ENCODE measurements at places on chromosomes 7 and 10. TPM values are rescaled to one million over a fixed set of nuclear protein-coding genes. Genes with fewer than 3 reads are reported as not detected.

Gene AKR1C4
- total RNA-seq = not detected

DNA sequence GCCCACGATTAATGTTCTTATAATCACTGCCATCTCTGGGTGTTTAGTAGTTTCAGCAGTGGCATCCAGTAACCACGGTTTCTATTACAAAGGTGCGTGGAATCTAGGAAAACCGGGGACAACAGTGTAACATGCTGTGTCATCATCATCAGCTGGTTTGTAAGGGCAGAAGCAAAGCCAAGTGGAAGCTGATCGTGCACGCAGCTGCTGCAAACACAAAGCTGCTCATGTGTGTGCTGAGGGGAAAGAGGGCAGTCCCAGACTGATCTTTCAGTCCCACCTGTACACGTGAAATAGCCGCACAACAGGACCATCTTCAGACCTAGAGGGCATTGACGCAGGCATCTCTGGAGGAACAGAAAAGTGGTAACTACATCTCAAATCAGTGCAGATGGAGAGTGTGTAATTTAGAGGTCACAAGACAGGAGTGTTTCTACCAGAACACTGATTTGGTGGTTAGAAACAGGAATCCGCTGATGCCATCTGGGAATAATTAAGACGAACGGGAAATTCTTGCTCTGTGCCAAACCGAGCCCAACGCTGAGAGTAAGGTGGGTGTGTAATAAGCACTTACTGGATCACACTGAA, 13.4 kb downstream of the ANKRD16 start:
- no peaks in the 10 kb centered on the region for H3K27me3 ChIP-seq

- H3K36me3 ChIP-seq = peaks cover 8% of the 10 kb centered on the region
- DNase-seq = peak; percentile 15
- no peaks in the 10 kb centered on the region for H3K4me1 ChIP-seq
- H3K27me3 ChIP-seq = no peaks in the 10 kb centered on the region
- no peak overlapping the region for H3K27ac ChIP-seq
These were observed 55.6 kb upstream of the CAMK2B start for GRCh38 chr7:44380831-44381493.

- peaks cover 15% of the 10 kb centered on the region for H3K4me1 ChIP-seq
- H3K36me3 ChIP-seq = peaks cover 37% of the 10 kb centered on the region
- no peak for DNase-seq
These were observed 34.3 kb upstream of the PHF14 start for GRCh38 chr7:10939237-10939910.

DNA sequence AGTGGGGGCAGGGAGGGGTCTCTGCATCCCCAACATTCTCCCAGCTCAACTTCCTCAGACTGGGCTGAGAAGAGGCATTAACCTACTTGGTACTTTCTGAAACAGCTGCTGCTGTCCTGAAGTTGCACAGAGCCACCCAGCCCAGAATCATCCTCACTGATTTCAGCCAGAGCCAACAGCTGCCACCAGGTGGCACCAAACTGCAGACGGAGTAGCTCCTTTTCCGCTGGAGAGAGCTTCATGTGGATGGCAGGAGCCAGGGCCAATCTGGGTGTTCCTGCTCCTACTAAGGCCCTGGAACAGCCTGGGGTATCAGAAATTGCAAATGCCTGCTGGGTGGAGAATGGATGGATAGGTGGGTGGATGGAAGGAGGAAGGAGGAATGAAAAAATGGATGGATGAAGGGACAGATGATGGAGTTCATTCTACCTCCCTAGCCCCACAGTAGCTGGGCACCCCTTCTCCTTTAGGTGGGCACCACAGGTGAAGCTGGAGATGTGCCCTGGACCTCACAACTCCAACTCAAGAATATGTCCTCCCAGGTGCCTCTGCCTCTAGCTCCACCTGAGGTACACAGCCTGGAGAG, 11.8 kb upstream of the DRGX start:
- no peak overlapping the region for H3K4me3 ChIP-seq
- no peaks in the 10 kb centered on the region for H3K4me1 ChIP-seq
- peak; percentile 79 for DNase-seq
- H3K36me3 ChIP-seq = no peaks in the 10 kb centered on the region
- H3K27me3 ChIP-seq = peaks cover 26% of the 10 kb centered on the region
- H3K27ac ChIP-seq = no peak overlapping the region

All from activated CD4-positive, alpha-beta memory T cell treated with anti-CD3 and anti-CD28 coated beads, Interleukin-2, amount 10 ng/mL, durations not matched to agents 7 days and 5 days (primary cell).